Lower lobe of right lung (tissue), 2 donors: ENCODE measurements at places on chromosomes 12 and 14.
A peak's percentile ranks its signal among the peaks of the same experiment; 100 is the strongest.

DNA sequence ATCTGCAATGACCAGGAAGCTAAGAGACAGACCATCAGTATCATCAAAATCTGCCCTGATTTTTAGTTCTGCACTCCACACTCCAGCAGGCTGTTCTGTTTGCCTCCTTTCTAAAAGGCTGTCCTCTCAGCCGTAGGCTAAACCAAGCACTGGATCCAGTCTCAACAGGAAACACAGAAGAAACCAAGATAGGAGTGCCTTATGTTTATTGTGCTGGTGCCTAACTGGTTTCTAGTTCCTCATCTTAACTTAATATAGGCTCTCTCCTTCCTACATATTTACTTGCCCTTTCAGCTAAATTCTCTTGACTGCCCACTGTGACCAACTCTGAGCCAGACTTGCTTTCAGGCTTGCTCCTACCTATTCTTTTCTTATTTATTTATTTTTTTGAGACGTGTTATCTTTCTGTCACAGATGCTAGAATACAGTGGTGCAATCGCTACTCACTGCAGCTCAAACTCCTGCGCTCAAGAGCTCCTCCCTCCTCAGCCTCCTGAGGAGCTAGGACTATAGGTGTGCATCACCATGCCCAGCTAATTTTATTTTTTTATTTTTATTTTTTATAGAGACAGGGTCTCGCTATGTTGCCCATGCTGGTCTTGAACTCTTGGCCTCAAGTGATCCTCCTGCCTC lies 30.8 kb downstream of the GALNT4 start:
- no peak for DNase-seq

DNA sequence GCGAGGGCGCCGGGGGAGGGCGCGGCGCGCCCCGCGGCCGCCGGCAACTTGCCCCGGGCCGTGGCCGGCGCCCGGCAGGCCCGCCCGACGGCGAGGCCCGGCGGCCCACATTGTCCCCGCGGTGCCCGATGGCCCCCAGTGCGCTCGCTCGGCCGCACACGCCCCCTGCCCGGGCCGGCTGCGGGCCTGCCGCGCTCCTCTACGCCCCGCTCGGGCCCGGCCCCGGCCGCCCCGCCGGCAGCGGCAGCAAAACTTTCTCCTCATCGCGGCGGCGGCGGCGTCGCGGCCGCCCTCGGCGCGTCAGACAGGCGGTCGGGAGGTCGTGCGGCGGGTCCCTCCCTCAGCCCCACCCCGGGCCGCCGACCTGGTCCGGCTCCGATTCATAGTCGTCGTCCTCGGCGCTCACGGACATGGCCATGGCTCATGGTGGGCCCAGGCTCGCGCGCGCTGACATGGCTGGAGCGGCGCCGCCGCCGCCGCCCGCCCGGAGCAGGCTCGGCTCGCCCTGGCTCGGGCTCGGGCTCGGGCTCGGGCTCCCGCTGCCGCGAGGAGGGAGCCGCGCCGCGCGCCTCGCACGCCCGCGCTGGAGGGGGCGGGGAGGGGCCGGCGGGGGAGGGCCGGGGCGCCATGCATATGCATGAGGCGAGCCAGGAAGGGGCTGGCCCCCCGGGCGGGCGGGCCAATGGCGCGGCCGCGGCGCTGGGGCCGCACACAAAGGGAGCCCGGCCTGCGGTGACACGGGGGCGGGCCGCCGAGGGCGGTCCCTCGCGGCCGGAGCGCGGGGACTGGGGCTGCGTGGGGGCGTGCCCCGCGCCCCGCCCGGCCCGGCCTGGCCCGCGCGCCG lies 67.1 kb downstream of the RNF34 start:
- DNase-seq, result peak; percentile 94

DNA sequence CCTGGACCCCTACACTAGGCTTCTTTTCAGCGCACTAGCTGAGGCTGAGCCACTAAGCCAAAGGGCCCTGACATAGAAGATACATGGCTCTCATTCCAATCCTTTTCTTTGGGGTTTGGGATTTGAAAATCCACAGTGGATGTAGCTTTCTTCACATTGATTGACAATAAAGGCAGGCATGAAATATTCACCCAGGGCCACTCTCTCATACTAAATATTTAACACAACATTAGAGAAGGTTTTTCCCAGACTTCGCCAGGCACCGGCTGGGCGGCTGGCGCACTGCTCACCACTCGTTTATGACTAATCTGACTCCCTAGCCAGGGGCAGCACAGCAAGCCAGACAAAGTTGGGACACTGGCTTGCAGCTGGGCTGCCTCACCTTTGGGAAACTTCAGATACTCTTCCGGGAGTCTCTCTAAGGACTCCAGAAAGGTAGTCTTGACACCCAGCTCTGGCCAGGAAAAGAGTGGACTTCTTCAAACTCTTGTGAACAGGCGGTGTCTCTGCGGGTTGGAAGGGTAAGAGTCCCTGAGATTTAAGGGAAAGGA lies 699 bp upstream of the HOXC11 start:
- DNase-seq, result no peak

- DNase-seq, result no peak
These were observed 21.8 kb upstream of the LRRK2 start for GRCh38 chr12:40203060-40203430.

GRCh38 chr14:53399057-53399456 lies 245.9 kb upstream of the DDHD1 start:
- no peak for DNase-seq

DNA sequence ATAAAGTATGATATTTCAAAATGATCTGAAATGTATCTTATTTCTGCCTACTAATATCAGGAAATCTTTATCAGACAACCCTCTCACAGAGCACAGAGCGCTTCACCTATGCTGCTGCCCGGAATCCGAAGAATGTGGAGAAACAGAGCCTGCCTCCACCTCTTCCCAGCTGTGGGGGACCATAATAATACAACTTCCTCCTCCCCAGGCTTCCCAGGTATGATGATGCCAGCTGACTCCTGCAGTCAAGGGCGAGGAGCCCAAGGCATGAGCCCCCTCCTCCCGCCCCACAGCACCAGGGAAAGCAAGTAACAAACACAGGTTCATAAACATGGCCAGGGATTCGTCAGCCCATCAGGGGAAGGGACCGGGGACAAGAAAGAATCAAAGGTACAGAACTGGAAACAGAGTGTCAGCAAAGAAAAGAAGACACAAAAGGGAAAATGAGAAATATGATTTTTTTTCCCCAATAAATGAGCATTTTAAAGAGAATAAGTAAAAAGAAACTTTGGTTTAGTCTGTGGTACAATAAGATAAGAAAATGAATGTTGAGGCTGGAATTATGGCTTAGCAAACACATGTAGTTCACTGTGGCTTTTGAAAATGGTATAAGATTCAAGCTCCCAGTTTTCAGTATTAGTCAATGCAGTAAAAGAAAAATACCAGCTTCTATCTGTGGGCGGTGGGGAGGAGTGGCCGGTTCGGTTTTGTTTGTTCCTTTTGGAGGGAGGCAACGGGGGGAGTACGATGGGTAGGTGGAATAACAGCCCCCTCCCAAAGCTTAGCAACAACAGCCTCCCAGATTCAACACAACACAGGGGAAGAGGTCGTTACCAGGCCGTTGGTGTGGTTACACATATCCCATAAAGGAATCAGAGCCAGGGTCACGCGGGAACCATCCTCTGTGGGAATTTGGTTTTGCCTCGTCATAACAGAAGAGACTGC lies 68.3 kb downstream of the SETD3 start:
- DNase-seq, result no peak

DNA sequence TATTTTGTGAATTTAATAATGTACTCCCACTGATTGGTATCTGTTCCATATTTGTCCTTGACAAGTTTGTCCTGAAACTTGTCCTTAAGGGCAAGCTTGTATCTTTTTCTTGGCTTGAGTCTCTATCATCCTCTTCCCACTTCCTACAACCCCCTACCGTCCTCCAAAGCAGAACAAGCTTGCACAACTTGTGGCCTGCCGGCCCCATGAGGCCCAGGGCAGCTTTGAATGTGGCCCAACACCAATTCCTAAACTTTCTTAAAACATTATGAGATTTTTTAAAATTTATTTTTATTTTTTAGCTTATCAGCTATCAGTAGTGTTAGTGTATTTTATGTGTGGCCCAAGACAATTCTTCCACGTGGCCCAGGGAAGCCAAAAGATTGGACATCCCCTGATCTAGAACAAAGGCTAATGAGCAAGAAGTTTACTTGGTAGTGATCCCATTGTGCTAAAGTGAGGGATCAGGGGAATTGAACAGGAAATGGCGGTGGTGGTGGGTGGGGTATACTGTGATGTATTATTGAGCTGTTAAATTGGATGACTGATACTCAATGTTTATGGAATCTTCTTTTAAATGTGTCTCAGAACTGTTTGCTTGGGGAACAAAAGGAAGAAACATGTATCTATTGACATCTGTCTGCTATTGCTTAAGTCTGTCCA lies 37.8 kb downstream of the TMX1 start:
- no peak for DNase-seq

GRCh38 chr14:73788317-73788598 lies 63.4 kb upstream of the PTGR2 start:
- no peak for DNase-seq

- DNase-seq, result no peak
These were observed 796.4 kb downstream of the MED13L start for GRCh38 chr12:115481141-115481540.

DNA sequence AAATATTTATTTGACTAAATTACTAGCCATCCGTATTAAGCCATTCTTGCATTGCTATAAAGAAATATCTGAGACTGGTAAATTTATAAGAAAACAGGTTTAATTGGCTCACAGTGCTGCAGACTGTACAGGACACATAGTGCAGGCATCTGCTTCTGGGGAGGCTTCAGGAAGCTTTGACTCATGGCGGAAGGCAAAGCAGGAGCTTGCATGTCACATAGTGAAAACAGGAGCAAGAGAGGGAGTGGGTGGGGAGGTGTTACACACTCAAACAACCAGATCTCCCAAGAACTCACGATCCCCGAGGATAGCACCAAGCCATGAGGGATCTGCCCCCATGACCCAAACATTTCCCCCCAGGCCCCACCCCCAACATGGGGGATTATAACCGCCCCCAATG lies 26.7 kb upstream of the RAB21 start:
- DNase-seq, result no peak

- no peak for DNase-seq
These were observed 318.7 kb downstream of the LRFN5 start for GRCh38 chr14:41925409-41925808.

DNA sequence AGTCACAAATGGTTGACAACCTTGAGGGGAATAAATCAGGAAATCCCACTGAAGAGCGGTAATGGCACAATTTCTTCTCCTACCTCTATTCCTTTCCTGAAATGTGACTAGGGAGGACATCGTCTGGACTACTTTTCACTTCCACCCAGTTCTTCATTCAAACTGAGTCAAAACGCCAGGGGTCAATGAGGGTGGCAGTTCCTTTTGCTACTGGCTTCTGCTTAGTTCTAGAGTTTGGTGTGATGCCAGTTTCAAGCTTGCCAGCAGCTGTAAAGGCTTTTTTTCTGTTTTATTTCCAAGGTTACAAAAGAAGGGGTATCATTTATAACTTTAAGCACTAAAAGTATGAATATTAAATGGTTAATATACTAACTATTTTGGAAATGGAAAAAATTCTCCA lies 286.5 kb downstream of the SOX5 start:
- DNase-seq, result no peak

- DNase-seq, result no peak
These were observed 69.8 kb downstream of the RERG start for GRCh38 chr12:15151161-15152091.

DNA sequence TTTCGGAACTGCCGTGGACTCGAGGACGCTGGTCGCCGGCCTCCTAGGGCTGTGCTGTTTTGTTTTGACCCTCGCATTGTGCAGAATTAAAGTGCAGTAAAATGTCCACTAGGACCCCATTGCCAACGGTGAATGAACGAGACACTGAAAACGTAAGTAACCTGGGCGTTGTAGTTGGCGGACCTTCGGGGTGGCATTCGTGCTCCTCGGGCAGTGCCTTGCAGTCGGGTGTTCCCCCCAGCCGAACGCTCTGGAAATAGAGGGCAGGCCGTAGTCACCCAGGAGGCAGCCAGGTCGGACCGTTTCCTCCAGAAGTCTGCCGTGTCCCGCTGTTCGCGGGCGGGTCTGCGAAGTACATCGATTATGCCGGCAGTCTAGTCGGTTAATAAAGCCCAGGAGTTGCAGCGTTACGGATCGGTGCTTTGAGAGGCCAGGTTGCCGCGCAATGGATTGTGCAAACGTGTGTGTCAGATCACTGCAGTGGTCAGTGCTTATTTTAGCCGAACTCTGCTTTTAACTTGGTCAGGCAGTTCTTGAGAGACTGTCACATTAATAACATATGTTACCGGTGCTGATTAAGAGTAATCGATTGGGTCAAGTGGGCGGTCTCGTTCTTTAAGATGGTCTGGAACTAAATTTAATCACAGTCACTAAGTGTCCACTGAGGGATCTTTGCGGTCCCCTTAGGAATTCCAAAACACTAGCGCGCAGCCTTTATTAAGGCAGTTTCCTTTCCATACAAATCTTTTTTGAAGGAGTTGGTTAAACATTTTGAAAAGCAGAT lies 906 bp downstream of the MARK3 start:
- peak; percentile 55 for DNase-seq

DNA sequence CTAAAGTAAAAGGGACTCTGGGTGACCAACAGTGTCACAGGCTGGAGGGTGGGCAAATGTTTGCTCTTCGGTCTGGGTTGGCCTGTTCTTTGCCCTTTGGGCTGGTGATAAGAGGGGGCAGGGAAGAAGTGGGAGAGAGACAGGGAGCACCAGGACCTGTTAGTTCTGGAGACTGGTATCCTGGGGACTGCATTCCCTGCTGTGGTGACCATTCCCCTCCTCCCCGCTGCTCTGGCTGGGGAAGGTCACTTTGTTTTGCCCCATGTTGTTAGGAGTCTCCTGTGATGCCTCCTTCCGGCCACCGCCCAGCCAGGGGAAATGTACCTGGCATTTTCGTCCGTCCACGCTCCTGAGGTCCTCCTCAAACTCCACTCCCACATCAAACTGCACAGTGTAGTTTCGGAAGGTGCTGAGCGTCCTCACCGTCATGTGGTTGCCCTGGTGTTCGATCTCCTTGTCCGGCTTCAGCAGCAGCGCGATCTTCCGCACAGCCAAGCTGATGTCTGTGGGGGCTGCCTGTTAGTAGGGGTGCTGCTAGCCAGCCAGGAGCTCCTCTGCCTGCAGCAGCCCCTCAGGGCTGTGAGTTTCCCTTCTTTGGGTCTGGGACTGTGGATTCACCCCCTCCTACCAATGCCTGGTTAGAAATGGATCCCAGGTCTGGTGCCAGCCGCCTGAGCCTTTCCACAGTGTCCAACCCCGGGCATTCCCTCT lies 618 bp downstream of the RBP5 start:
- no peak for DNase-seq

DNA sequence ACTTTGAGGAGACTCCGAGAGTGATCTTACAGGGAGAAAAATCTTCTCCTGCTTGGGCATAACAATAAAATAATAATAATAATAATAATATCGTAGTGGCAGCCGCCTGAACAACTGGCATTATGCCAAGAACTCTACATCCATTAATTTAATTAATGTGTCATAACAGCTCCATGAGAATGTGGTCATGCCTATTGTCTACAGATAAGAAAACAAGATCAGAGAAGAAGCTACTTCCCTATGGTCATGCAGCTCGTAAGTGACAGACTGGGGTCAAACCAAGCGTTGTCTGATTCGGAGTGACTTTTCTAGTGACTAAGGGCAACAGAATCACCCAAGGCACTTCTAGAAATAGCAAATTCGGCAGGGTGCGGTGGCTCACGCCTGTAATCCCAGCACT lies 11.7 kb downstream of the PROX2 start:
- DNase-seq, result no peak
